ENCODE measurements at places on chromosomes 5 and 9. TPM values are rescaled to one million over a fixed set of nuclear protein-coding genes. Genes with fewer than 3 reads are reported as not detected.

DNA sequence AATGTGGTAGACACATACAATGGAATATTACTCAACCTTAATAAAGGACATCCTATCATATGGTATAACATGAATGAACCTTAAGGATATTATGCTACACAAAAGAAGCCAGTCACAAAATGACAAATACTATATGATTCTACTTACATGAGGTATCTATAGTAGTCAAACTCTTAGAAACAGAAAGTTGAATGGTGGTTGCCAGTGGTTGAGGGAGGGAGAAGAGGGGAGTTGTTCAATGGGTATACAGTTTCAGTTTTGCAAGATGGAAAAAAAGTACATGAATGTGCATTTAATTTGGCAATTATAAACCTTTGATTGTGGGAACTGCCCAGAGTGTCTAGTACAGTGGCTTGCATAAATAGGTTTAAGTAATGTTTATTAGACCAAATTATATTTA is 473.3 kb upstream of the ZNF608 start:
- no peak for DNase-seq
- no peaks in the 10 kb centered on the region for H3K4me1 ChIP-seq
- no peak overlapping the region for H3K4me3 ChIP-seq
- no peaks in the 10 kb centered on the region for H3K27me3 ChIP-seq

DNA sequence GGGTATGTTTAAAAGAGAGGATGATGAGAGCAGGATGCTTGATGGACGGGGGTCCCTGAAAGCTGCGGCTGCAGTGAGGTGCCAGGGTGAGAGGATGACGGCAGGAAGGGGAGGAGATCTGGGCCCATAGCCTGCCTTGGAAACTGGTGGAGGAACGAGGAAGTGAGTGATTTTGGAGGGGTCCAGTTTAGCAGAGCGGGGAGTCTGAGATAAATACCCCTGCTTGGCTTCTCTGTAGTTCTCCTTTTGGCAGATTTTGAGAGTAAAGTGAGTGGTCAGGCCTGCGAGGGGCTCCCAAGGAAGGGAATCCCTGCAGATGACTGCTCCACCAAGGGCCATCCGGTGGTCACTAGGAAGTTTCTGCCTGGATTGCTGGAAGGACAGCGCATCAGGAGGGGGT is 98.5 kb upstream of the PTCH1 start:
- peaks cover 26% of the 10 kb centered on the region for H3K27me3 ChIP-seq
- H3K27ac ChIP-seq, result no peak overlapping the region
- no peaks in the 10 kb centered on the region for H3K4me1 ChIP-seq
- H3K36me3 ChIP-seq, result no peaks in the 10 kb centered on the region

GRCh38 chr5:149412783-149413476 is 33.8 kb upstream of the IL17B start:
- peaks cover 16% of the 10 kb centered on the region for H3K27me3 ChIP-seq
- no peaks in the 10 kb centered on the region for H3K4me1 ChIP-seq
- no peaks in the 10 kb centered on the region for H3K36me3 ChIP-seq
- no peak overlapping the region for H3K4me3 ChIP-seq

GRCh38 chr9:13810510-13810909 is 503.4 kb downstream of the NFIB start:
- no peaks in the 10 kb centered on the region for H3K4me1 ChIP-seq
- no peaks in the 10 kb centered on the region for H3K36me3 ChIP-seq
- H3K27ac ChIP-seq, result no peak overlapping the region
- no peak overlapping the region for H3K4me3 ChIP-seq
- no peaks in the 10 kb centered on the region for H3K27me3 ChIP-seq
- no peak for DNase-seq

DNA sequence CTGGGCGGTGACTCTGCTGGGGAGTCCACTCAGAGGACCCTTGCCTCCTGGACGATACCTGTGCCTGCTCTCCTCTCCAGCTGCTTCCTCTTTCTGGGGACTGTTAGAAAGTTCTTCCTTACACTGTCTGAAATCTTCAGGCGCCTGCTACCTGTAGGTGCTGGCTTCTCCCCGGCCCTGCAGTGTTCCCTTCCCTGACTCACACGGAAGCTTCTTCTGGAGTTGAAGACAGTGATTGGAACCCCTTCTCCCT is 562 bp downstream of the GSN start:
- H3K27me3 ChIP-seq, result no peaks in the 10 kb centered on the region
- peaks cover 17% of the 10 kb centered on the region for H3K4me1 ChIP-seq
- H3K36me3 ChIP-seq, result no peaks in the 10 kb centered on the region

GRCh38 chr9:70529377-70529776 is 114.9 kb upstream of the KLF9 start:
- no peaks in the 10 kb centered on the region for H3K27me3 ChIP-seq
- DNase-seq, result no peak
- no peaks in the 10 kb centered on the region for H3K36me3 ChIP-seq
- H3K27ac ChIP-seq, result no peak overlapping the region
- H3K4me1 ChIP-seq, result no peaks in the 10 kb centered on the region

The DDX41 gene
- total RNA-seq, result 106 TPM

The MARVELD2 gene
- total RNA-seq, result 1.1 TPM

The SLCO6A1 gene
- not detected for total RNA-seq

The MACIR gene
- total RNA-seq, result 1.0 TPM

Data from T-cell (primary cell).